ENCODE measurements at places on chromosomes 11 and 22.
A peak's percentile ranks its signal among the peaks of the same experiment; 100 is the strongest.

- DNase-seq, result no peak
Observed at GRCh38 chr11:75105462-75105925, 8.8 kb upstream of the OR2AT4 start.

DNA sequence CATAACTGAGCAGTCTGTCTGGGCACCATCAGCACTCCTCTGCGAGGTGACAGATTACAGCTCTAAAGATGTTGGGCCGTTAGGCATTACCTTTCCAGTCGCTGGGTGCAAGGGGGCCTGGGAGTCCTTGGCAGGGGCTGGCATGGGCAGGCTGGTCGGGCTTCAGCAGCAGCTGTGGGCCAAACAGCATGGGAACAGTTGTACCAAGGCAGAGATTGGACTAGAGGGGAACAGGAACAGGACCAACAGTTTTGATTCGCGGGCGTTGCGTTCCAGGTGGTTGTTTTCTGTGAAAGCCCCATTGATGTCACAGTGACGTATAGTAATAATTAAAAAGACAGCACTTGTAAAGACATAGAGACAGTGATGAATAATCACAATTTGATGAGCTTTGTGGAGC lies 25.8 kb upstream of the B3GAT1 start:
- DNase-seq, result no peak

- peak; percentile 44 for DNase-seq
Observed at GRCh38 chr11:115408036-115408921, 95.9 kb downstream of the CADM1 start.

GRCh38 chr11:70067591-70068341 lies 10.4 kb upstream of the ANO1 start:
- peak; percentile 42 for DNase-seq
